ENCODE measurements at places on chromosomes 7 and 10.

GRCh38 chr7:43430411-43430810 is 152.5 kb upstream of the STK17A start:
- no peak for DNase-seq

GRCh38 chr7:78777829-78778228 is 675.6 kb downstream of the MAGI2 start:
- no peak for DNase-seq

GRCh38 chr10:3775696-3776551 is 9.1 kb downstream of the KLF6 start:
- peak; percentile 60 for DNase-seq

GRCh38 chr10:63929831-63930467 is 408.7 kb downstream of the REEP3 start:
- no peak for DNase-seq

- DNase-seq, result no peak
Measured at GRCh38 chr7:89477991-89478390, 676.3 kb upstream of the STEAP1 start.

GRCh38 chr7:93566876-93567275 is 7.6 kb downstream of the CALCR start:
- DNase-seq, result no peak

- DNase-seq, result no peak
Measured at GRCh38 chr10:69500864-69501468, 49.7 kb downstream of the TSPAN15 start.

DNA sequence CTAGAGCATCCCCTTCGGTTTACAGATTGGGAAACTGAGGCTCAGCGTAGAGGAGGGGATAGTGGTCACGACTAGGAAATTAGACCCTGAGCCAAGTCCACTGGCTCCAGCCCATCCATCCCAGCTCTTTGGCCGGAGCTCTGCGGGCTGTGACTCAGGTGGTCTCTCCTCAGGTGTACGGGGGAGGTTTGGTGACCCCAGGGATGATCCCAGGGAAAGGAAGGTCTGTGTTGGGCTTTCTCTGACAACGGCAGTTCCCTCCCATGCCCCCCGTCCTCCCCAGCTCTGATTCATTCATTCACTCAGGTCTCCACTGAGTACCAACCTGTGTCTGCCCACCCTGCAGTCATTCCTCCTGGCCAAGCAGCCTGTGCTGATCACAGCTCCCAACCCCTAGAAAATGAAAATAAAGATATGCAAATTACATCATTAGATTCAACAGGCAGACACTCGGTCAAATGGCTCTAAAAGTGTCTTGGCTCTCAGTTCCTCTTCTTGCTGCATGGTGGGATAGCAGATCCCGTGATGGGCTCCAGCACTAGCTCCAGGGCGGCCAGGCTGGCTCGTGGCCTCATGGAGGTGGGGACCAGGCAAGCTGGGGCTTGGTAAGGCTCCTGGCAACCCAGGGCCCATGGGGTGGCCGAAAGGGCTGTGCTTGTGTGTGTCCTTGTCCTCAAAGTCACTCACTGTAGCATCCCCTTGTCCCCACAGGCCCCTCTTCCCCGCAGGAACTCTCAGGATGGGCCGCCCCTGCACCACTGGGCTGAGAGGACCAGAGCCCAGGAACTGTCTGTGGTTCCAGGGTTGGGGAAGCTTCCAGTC is 37.8 kb downstream of the CLRN3 start:
- DNase-seq, result no peak

DNA sequence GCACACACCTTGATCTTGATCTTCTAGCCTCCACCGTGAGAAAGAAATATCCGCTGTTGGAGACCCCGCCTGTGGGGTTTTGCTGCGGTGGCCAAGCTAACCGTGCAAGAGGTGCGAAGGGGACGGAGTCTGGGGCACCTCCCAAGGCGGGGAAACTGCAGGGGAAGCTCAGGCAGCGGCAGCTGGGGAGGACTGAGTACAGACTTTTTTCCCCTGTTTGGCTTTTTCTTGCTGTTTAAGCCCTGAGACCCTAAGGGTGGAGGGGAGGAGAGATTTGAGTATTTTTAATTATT is 108.0 kb downstream of the DNAJB6 start:
- no peak for DNase-seq

Data from glomerular endothelial cell (primary cell).